NCI-H2107 (cell line): ENCODE measurements at places on chromosomes 11 and 22.

- DNase-seq, result no peak
Measured at GRCh38 chr11:58179648-58180047, 9.2 kb upstream of the OR9Q2 start.

DNA sequence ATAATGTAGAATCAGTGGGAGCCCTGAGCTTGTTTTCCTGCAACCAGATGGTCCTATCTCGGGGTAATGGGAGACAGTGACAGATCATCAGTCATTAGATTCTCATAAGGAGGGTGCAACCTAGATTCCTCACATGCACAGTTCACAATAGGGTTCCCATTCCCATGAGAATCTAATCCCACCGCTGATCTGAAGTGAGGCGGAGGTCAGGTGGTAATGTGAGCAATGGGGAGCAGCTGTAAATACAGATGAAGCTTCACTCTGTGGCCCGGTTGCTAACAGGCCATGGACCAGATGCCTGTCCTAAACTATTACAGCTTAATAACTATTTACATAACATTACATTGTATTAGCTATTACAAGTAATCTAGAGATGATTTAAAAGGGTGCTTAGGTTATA is 17.0 kb downstream of the DIXDC1 start:
- DNase-seq, result no peak

DNA sequence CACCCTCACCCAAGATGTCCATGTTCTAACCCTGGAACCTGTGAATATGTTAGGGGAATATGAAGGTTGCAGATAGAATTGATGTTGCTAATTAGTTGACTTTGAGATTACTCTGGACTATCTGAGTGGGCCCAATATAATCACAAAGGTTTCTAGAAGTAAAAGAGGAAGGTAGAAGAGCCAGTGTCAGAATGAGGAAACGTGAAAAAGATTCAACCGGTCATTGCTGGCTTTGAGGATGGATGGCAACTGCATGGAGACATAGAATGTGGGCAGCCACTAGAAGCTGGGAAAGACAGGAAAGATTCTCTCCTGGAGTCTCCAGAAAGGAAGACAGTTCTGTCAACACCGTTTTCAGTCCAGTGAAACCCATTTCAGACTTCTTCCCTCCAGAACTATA is 86.6 kb downstream of the CLPB start:
- DNase-seq, result no peak

DNA sequence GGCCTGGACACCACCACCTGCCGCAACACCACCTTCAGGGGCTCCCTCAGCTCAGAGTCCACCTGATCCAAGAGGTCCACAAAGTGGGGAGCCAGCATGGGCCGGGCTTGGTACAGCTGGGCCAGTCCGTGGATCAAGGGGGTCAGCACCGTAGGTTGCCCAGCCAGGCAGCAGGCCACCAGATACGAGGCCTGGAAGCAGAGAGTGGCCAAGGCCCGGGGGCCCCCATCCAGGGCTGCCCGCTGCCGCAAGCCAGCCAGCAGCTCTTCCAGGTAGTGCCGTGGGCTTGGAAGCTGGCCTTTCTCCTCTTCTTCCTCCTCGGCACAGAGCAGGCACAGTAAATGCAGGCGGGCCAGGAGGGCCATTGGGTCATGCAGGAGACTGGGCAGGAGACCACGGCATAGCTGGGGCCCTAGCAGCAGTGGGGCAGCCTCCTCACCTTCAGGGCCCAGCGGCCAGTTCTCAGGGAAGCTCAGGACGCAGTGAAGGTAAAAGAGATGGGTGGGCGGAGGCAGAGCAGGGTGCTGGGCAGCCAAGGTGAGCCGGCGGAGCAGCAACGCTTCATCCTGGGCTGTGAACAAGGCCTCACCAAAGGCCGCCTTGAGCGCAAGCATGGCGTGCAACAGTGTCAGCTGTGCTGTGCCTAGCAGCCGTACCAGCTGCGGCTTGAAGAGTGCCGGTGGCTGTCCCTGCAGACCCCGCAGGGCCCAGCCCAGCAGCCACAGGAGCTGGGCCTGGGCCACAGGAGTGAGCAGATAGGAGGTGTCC is 1.7 kb downstream of the AP5B1 start:
- no peak for DNase-seq

DNA sequence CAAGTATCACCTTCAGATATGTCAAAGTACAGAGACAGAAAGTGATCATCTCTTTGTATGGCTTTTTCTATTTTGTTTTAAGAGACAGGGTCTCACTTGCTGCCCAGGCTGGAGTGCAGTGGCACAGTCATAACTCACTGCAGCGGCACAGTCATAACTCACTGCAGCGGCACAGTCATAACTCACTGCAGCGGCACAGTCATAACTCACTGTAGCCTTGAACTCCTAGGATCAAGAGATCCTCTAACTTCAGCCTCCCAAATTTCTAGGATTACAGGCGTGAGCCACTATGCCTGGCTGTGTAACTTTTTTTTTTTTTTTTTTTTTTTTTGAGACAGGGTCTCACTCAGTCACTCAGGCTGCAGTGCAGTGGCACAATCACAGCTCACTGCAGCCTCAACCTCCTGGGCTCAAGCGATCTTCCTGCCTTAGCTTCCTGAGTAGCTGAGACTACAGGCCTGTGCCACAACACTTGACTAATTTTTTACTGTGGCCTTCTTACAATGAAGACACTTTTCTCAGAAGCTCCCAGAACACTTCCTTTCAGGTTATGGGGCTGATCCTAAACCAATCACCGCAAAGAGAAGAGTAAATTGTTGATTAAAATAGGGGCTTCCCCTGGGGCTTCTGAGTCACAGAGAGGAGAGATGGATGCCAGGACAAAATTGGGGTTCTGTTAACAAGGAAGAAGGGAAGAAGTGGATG is 9.0 kb upstream of the HIKESHI start:
- DNase-seq, result no peak

DNA sequence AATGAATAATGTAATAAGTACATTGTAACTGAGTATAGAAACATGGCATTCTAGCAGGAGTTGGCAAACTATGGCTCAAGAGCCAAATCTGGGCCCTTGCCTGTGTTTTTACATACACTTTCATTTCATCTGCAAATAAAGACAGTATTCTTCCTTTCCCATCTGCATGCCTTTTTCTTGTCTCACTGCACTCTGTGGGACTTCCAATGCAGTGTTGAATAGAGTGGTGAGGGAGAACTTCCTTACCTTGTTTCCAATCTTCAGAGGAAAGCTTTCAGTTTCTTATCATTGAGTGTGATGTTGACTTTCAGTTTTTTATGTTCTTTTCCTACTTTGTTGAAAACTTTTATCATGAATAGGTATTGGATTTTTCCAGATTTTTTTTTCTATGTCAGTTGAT is 82.1 kb downstream of the USP47 start:
- no peak for DNase-seq

- no peak for DNase-seq
Measured at GRCh38 chr22:46019351-46019750, 42.4 kb upstream of the WNT7B start.

GRCh38 chr22:23751441-23751996 is 607 bp upstream of the ZNF70 start:
- DNase-seq, result no peak

DNA sequence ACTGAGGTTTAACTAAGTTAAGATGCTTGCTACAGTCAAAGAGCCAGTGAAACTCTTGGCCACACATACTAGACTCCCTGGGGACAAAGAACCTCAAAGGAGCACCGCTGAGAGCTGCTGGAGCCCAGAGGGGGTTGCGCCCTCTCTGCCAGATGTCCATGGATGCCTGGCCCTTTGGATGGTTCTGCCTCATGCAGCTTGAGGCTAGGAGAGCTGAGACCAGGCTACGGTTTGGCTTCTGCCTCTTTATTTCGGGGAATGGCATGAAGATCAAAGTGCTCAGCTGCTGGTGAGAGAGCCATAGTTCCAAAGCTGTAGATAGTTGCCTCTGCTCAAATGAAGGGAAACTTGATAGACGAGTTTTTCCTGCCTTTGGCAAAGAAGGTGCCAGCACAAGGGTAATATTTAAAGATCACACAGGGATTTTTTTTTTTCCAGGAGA is 43.0 kb downstream of the RASSF10 start:
- DNase-seq, result no peak

DNA sequence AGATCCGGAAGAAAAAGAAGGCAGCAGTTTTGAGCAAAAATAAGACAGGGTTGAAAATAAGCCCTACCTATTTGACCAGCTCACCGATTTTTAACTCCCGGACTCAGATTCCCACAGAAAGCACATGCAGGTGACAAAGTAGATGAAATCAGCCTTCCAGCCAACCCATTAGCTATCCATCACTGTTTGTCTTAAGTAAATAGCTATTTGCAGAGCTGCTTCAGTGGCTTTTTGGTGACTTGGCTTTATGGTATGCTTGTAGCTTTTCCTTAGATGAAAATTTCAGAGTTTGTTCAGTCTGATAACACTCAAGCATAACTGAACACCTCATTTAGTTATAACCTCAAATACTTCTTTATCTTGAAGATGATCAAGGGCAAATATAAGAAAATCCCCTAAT is 192.6 kb downstream of the HIPK3 start:
- DNase-seq, result no peak

DNA sequence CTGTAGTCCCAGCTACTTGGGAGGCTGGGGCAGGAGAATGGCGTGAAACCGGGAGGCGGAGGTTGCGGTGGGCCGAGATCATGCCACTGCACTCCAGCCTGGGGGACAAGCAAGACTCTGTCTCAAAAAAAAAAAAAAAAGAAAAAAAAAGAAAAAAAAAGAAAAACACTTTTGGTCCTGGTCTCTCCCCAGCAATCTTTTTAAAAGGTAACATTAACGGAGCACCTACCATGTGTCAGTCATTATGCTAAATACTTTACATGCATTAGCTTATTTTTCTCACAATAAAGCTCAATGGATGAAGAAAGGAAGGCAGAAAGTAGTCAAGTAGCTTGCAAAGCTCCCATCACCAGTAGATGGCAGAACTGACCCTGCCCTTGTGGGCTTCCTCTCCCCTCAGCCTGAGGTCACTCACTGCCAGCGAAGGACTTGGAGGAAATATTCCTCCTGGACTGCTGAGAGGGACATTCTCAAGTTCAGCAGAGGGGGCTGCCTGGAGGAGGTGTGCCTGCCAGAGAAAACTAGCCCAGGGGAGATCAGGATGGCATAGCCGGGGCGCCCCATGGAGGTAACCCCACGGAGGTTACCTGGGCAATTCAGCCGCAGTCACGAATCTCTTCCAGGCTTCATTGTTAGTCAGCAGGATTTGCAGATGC is 15.5 kb downstream of the APOL3 start:
- no peak for DNase-seq

DNA sequence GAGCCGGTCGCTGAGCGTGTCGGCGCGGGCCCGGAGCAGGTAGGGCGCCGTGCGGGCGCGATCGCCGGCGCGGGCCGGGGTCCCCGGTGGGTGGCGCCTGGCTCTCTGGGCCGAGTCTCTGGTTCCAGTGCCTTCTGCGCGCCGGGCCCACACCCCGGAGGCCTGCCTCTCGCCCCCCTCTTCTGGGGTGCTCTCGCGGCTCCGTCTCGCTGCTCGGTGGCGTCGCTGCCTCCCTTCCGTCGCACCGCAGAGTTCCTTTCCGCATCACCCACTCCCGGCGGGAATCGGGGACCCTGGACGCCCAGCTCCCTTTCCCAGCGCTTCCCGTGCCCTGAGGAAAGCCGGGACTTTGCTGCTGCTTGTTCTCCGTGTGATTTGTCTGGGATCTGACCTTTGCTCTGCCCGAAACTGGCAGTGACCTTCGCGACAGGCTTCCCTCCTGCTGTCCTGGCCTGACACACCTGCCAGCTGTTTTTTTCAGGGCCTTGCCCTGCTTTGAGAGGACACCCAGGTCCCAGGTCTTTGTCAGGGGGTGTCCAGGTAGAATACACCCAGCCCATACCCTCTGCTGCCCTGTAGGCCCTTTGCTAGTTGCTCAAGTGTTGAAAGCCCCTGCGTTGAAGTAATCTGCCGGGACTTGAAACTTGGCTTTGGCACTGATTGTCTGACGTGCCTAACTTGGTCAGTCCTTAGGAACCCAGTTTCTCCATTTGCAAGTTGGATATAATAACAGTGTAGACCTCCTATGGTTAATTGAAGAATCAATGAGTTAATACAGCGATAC is 711 bp downstream of the FDX1 start:
- DNase-seq, result no peak

DNA sequence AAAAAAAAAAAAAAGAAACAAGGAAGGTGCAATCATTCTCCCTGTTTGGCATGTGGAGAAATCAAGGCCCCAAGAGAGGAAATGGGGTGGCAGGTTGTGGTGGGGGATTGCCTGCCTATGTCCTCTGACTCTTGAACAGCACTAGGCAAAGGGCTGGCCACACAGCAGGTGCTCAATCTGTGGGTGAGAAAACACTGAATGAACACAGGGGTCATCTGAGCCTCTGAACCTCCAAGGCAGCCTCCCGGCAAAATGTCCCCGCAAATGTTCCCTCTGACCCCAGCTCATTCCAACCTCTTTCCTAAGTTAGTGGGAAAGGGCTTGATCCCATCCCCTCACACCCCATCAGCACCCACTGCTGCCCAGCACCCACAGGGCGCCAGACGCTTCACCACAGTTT is 4.6 kb downstream of the PLA2G6 start:
- no peak for DNase-seq

DNA sequence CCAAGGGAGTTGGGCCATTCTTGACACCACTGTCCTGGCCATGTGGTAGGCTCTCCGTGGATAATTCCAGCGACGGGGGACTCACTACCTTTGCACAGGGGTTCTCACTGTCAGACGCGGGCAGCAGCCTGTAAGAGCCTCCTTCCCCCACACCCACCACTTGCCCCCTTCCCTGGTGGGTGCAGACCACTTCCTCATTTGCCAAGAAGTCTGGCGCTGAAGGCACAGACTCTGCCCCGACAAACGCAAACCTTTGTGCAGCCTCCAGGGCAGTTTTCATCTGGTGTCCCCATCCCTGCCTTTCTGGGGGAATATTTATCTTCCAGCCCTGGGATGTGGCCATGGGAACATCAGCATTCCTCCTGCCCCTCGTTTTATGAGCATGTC is 422.5 kb downstream of the SHANK2 start:
- no peak for DNase-seq

DNA sequence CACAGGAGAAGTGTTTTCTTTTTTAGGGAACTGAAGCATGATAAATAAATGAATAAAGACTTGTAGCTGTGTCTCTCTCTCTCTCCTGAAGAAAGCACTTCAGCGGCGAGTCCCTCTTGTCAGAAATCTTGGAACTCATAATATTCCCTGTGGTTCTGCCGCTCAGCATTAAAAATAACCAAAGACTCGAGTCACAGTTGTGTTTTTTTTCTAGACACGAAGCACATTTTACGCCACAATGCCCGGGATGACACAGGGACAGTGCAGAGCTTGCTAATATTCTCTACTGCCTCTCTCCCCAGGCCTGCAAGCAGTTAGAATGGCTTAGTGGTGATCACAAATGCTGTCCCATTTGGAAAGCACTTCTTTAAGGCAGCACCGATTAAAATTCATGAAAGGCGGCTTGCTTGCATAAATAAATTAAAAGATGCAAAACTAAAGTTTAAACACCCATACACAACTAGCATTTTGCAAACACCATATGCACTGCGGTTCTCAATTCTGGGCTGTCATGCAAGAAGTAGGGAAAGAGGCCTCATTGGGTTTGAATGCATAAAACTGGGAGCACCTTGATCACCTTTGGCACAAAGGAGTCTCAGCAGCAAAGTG is 597.4 kb downstream of the SOX6 start:
- DNase-seq, result no peak

GRCh38 chr22:41341990-41342389 is 39.8 kb upstream of the TEF start:
- DNase-seq, result no peak

GRCh38 chr22:25763239-25763777 is 21.3 kb downstream of the MYO18B start:
- DNase-seq, result no peak

- DNase-seq, result no peak
Measured at GRCh38 chr11:33207408-33207985, 46.2 kb upstream of the CSTF3 start.
